ENCODE measurements at places on chromosomes 6 and 20.

DNA sequence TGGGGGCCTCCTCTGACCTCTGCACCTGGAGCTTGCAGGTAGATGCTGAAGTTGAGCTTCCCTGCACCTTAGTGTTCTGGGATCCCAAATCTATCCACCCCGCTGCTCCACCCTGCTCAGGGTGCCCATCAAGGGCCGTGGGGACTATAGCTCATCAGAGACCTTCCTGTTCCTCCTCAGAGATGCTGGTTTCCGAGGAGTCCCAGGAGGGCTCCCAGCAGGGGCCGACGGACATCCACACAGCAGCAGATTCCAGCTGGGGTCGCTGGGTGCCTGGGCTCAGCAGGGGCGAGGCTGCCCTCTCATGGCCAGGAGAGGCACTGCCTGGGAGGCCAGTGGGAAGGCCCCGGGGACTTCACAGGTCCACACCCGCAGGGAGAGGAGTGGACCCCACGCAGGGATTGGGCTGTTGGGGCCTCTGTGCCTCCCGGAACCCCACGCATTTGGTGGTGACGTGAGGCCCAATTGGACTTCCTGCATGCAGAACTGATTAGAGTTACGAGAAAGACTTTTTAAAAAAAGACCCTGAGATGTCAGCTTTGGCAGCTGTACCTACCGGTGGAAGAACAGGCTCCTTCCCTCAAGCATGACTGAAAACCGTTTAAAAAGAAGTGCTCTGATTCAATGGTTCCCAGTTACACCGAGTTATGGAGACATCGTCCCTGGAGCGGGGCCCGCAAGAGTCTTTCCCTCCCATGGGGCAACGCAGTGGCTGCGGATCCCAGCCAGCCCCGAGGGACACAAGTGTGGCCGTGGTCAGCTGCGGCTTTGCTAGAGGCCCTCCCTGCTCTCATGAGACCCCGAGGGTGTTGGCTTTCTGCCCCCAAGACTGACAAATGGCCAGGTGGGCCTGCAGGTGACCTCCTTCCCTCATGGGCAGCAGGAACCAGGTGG, 25.3 kb upstream of the SLCO4A1 start:
- DNase-seq, result no peak

- peak; percentile 78 for DNase-seq
Observed at GRCh38 chr6:158869826-158870648, 50.9 kb upstream of the EZR start.

GRCh38 chr6:68053805-68054373, 581.2 kb upstream of the ADGRB3 start:
- DNase-seq, result no peak

- no peak for DNase-seq
Observed at GRCh38 chr6:16939839-16940238, 162.0 kb upstream of the STMND1 start.

DNA sequence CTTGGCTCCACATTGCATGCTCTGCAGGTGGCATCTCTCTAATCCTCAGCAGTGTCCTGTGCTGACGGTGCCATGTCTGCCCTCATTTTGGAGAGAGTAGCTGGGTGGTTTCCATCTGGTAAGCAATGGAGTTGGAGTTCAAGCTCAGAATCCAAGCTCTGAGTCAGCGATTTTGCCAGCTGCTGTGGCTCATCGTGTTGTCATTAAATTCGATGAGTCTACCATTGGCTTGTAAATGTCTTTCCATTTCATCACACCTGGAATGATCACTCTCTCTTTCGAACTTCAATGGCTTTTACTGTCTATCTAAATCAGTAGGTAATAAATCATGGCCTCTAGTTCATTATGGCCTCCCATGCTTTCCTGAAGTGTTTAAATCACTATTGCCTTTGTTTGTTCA, 378.5 kb upstream of the TSHZ2 start:
- DNase-seq, result no peak

DNA sequence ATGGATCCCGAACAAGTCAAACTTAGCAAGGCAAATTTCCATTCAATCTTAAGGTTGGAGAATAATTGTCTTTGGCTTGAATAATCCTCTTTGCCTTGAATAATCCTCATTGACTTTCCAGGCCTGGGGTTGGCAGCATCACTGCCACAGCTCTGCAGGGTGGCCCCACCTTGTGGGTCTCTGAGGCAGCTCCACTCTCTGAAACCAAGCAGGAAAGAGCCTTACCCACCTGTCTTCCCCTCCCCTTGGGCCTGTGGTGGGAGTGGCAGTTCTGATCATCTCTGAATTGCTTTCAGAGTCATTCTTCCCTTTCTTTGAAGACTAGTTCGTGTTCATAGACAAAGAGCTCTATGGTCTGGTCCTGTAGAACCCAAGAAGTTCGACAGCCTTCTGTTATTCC, 47.5 kb downstream of the KCNQ5 start:
- no peak for DNase-seq

GRCh38 chr6:3109761-3110160, 8.8 kb upstream of the BPHL start:
- no peak for DNase-seq

DNA sequence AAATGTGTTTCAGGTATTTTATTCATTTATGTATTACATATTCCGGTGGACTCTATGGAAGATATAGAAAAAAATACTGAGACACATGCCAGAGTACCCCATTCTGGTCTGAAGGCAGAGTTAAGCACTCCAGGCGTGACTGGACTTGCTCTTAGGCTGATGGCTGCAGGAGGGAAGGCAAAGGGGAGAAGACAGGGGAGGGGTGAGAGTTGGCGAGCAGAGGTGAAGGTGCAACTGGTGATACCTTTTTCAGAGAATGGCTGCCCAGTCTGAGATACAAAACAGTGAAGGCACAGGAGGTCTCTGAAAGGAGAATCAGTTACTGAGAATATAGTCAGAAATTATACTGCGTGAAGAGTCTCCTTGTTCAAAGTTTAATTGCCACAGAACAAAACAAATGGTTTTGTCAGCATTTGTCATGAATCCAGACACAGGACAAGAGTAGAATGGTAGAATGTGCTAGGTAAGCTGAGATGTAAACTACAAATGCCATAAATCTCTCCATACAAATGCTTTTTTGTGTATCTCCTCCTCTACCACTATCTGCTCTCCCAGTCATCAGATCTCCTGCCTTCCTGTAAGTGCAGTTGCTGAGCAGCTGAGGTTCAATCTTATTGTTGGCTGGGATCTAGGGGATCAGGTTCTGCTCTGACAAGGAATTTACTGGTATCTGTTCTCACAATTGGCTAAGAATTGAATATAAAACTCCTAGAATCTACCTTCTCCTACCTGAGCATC, 104.2 kb upstream of the DST start:
- DNase-seq, result no peak

All from left renal pelvis (tissue), 4 donors.